ENCODE measurements at places on chromosomes 5 and 9.
A peak's percentile ranks its signal among the peaks of the same experiment; 100 is the strongest.

- no peak for DNase-seq
Measured at GRCh38 chr9:30995956-30996738, 1388.3 kb upstream of the ACO1 start.

DNA sequence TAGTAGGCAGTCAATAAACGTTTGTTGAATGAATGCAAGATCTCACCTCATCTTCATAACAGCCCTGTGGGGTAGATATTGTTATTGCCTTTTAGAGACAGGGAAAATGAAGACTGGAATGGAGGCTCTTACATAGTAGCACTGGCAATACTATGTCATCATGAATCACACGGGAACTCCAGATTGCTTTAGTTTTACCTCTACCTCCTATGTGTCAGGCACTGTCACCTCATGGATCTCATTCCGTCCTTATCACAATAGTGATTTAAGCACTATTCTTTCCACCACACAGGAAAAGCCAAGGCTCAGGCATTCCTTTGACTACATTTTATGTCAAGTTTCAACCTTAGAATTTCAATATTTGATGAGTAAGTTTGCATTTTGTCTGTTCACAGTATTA, 2.9 kb upstream of the EPB41L4B start:
- DNase-seq, result no peak

DNA sequence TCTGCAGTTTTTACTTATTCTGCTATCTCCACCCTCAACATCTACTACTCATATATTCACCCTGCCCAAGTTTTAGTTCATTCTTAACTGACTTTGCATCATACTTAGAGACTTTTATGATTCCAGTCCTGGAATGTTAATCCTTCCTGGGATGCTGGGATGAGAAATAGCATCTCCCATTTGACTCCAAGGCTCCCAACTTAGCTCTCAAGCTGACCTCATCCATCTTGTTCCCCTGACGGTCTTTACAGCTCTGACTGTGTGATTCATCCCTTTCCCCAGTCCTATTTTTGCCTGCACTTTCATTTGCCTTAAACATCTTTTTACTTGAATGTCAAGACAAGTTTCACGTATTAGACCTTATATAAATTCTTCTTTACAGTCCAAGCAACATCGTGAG, 297.8 kb downstream of the EPB41L4A start:
- DNase-seq, result no peak

GRCh38 chr9:85859765-85860164, 81.2 kb upstream of the NAA35 start:
- DNase-seq, result no peak

- DNase-seq, result no peak
Measured at GRCh38 chr9:132201139-132201538, 39.3 kb downstream of the NTNG2 start.

- DNase-seq, result no peak
Measured at GRCh38 chr5:115472271-115473025, 72.1 kb downstream of the FEM1C start.

- DNase-seq, result no peak
Measured at GRCh38 chr5:56984445-56984844, 32.5 kb upstream of the MIER3 start.

DNA sequence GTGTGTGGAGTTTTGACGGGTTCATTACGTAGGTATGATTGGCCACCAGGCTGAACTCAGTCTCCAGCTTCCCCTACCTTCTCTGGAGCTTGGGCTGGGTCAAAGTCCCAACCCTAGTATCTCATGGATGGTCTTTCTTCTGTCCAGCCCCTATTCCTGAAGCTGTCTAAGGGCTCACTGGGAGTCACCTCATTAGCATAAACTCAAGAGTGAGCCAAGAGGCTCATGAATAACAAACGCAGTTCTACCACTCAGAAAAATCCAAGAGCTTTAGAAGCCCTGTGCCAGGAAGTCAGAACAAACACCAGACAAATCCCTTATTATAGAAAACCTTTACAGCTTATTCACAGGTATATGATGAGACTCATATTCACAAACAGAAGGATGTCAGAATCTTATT, 180.3 kb upstream of the NFIL3 start:
- DNase-seq, result no peak

DNA sequence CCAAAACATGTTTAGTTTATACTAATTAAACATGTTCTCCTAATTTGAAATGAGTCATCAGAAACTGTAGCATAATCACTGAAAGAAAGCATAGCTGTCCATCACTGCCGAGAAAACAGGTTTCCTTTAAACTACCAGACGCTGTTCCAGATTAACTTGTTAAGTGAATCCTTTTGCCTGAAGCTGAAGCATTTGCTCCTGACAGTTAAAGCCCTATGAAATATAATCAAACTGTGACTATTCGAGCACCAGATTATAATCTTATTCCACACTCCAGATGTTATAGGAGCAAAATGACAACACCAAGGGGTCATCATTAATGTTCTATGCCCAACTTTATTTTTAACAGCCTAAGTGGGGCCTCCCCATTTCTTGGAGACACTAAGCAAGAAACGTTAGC, 86.0 kb upstream of the CTSL start:
- no peak for DNase-seq

DNA sequence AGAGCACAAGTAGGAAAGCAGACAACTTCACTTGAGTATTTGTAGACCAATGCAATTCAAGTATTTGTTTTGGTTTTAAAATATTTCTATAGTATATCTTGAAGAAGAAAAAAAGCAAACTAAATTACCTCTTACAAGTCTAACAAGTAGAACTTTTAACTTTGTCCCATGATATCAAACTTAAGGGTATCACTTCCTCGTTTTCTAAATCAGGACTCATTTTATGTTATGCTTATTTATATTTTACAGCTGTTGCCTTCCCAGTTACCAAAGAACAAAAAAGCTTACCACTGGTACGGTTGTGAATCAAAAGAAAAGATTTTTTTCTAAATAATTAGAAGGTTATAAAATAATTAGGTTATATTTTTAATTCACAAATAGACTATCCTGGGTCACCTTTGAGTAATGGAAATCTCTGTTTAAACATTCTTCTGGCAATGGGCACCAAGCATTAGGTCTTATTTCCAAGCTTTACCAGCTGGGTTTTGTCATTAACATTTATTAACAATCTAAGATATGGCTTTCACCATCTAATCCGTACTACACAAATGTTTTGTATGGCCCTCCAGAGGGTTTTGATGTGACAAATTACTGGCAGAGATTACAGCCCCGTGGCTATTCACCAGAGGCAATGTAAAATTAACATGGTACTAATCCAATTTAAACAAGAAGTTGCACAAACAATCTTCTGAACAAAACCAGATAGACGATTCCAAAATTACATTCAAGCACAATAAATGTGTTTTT, 63.6 kb downstream of the CEP120 start:
- DNase-seq, result no peak

- DNase-seq, result peak; percentile 2
Measured at GRCh38 chr5:52989781-52990527, 802 bp downstream of the ITGA2 start.

GRCh38 chr9:91659529-91660495, 236.2 kb upstream of the NFIL3 start:
- peak; percentile 16 for DNase-seq

GRCh38 chr9:110029429-110029955, 178.5 kb downstream of the C9orf152 start:
- no peak for DNase-seq

- no peak for DNase-seq
Measured at GRCh38 chr9:94140791-94141790, 56.8 kb downstream of the PTPDC1 start.

- no peak for DNase-seq
Measured at GRCh38 chr5:65299861-65300260, 181.9 kb downstream of the ADAMTS6 start.

DNA sequence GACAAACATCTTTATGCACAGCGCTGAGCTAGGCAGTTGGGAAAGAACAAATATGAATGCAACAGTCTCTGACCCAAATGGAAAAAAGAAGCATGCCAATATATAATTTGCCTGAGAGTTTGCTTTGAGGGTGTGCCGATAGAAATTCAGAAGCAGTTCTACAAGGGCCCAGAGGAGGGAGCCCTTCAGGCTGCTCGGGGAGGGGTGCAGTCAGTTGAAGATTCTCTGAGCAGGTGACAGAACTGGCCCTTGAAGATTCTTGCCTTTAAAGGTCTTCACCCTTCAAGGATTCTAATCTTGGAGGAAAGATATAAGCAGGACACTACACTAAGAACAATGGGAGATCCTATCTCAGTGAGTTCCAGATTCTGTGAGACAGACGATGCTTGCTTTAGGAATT, 3.7 kb upstream of the PAPPA start:
- DNase-seq, result peak; percentile 45

DNA sequence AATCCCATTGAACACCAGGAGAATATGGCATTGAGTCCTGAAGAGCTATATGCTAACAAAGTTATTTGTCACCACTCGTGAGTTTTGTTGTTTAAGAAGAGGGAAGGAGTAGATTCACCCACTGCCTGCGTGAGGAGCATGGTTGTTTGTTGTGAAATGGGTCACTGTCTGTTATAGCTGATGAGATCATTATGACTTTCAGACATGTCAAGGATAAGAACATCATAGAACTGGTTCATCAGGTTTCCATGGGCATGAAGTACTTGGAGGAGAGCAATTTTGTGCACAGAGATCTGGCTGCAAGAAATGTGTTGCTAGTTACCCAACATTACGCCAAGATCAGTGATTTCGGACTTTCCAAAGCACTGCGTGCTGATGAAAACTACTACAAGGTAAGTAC, 76.9 kb downstream of the SYK start:
- no peak for DNase-seq

- no peak for DNase-seq
Measured at GRCh38 chr5:54361691-54362411, 51.5 kb upstream of the ARL15 start.

DNA sequence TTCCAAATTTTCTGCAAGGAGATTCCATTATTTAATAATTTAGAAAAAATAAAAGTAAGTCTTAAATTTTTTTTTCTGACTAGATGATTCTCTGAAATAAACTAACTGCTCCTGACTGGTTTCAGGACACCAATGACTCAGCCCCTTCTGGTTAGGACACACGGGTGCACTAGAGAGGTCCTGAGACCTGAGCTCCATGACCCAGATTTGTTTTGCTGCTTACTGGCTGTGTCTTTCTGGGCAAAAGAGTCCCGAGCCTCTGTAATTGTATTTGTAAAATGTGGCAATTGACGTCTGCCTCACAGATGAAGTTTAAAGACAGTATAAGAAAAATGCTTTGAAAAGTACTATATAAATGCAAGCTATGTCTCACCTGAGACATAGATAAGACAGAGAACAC, 89.1 kb downstream of the SLC24A2 start:
- DNase-seq, result no peak

DNA sequence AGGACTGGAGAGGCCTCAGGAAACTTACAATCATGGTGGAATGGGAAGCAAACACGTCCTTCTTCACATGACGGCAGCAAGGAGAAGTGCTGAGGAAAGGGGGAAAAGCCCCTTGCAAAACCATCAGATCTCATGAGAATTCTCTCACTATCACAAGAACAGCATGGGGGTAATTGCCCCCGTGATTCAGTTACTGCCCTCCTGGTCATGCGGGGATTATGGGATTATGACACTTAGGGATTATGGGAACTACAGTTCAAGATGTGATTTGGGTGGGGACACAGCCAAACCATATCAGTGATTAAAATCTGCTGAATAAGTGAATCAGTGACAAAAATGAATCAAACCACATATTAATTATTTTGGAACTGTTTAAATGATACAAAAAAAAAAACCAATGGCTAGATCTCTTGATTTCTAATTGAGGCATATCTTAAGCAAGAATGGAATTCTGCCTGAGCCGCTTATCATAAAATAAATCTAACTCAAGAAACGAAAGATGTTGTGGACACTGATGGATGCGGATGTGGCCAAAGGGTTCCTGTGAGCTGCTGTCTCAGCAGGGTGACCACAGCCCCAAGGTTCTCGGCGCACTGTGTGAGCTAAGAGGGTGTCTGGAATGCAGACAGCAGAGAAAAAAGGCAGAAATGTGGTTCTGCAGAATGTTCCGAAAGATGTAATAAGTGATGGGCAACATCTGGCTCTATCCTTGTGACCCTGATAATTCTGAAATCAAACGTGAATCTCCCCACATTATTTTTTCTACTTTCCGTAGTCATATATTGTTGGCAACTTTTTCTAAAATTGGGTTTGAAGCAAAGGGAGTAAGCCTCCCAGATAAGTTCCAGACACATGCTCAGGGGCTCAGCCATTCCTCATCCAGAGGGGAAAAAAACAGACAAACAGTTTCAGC, 107.2 kb upstream of the ICE1 start:
- no peak for DNase-seq

DNA sequence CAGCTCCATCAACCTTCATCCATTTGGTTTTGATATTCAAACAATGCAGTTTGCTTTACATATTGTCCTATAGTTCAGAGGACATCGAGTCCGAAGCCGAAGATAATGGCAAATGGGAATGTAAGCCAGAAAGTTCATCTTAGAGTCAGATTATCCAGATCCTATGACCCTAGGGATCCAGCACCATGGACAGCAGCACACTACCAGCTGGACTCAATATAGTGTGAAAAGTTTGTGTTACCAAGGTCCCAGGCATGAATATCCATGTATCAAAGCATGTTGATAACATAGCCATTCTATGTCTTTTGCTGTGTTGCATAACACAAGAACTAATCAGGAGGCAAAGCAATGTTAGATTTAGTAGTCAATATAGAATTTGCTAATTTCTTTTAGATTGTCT, 46.3 kb downstream of the FSTL4 start:
- peak; percentile 60 for DNase-seq

- DNase-seq, result no peak
Measured at GRCh38 chr5:146313027-146313426, 25.6 kb upstream of the POU4F3 start.

DNA sequence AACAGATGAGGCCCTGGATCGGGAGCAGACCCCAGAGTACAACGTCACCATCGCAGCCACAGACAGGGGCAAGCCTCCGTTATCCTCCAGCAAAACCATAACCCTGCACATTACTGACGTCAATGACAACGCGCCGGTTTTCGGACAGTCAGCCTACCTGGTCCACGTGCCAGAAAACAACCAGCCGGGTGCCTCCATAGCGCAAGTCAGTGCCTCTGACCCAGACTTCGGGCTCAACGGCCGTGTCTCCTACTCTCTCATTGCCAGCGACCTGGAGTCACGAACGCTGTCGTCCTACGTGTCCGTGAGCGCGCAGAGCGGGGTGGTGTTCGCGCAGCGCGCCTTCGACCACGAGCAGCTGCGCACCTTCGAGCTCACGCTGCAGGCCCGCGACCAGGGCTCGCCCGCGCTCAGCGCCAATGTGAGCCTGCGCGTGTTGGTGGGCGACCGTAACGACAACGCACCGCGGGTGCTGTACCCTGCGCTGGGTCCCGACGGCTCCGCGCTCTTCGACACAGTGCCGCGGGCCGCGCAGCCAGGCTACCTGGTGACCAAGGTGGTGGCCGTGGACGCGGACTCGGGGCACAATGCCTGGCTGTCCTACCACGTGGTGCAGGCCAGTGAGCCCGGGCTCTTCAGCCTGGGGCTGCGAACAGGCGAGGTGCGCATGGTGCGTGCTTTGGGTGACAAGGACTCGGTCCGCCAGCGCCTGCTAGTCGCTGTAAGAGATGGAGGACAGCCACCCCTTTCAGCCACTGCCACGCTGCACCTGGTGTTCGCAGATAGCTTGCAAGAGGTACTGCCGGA, 1.6 kb upstream of the PCDHGA11 start:
- DNase-seq, result no peak

- no peak for DNase-seq
Measured at GRCh38 chr9:14529629-14530028, 163.6 kb downstream of the ZDHHC21 start.

- DNase-seq, result no peak
Measured at GRCh38 chr9:91782708-91783214, 167.3 kb downstream of the ROR2 start.

GRCh38 chr5:172412724-172413286, 41.5 kb downstream of the SH3PXD2B start:
- no peak for DNase-seq

GRCh38 chr9:102225841-102226441, 487.5 kb upstream of the GRIN3A start:
- DNase-seq, result no peak

All from neural crest cell (in vitro differentiated cells).